Calu3 (cell line): ENCODE measurements at places on chromosomes 11 and 22.

DNA sequence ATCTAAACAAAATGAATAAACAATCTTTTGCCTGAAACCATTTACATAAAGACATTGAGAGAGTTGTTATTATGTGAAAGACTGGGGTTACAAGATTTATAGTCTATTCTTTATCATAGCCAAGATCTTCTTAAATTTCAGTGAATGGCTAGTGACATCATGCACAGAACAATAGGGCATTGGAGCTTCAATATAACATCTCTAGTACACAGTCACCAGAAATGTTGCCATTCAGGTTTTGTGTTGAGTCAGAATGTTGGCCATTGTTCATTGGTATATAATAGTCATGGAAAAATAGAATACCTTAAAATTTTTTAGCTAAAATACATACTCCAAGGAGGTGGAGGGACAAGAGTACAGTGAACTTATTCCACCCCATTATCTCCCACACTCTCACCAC is 44.3 kb downstream of the SLC5A12 start:
- H3K36me3 ChIP-seq = no peaks in the 10 kb centered on the region
- H3K4me3 ChIP-seq = no peak overlapping the region
- H3K4me1 ChIP-seq = no peaks in the 10 kb centered on the region
- H3K27ac ChIP-seq = no peak overlapping the region

GRCh38 chr22:37180531-37181231 is 7.4 kb downstream of the C1QTNF6 start:
- no peak overlapping the region for H3K27ac ChIP-seq
- peaks cover 38% of the 10 kb centered on the region for H3K4me1 ChIP-seq
- H3K27me3 ChIP-seq = peaks cover 28% of the 10 kb centered on the region
- peaks cover 13% of the 10 kb centered on the region for H3K36me3 ChIP-seq

DNA sequence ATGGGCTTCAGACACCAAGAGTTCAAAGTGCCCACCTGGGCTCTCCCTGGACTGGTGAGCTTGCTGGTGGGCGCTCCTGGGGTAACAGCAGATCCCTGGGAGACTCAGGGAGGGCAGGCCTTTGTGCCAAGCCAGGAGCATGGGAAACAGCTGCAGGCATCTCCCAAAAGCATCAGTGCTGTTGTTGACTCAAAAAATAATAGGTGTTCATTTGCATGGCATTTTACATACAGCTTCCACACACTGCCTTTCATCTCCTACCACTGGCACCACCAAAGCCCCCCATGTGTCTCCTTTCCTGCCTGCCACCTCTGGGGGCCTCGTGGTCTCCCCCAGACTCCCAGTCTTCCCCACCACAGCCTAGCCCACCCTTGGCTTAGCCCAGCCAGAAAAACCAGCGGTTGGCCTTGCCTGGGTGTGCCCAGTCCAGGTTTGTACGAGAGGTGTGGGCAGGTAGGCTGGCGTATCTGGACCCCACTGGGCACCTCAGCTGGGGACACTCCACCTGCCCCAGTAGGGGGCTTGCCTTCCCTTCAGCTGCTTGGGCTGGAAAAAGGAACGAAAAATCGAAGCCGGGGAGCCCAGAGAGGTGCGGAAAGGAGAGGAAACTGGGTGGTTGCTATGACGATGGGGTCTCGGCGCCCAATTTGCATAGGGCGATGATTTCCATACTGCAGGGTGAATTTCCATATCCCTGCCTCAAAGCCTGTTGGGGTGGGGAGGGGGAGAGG is 15.0 kb downstream of the POU2F3 start:
- no peak overlapping the region for H3K27ac ChIP-seq
- H3K27me3 ChIP-seq = peaks cover 73% of the 10 kb centered on the region
- DNase-seq = no peak
- H3K36me3 ChIP-seq = peaks cover 4% of the 10 kb centered on the region

- no peak overlapping the region for H3K4me3 ChIP-seq
- no peak overlapping the region for H3K27ac ChIP-seq
- H3K27me3 ChIP-seq = no peaks in the 10 kb centered on the region
These were observed 1.9 kb downstream of the OR52H1 start for GRCh38 chr11:5546457-5546856.

DNA sequence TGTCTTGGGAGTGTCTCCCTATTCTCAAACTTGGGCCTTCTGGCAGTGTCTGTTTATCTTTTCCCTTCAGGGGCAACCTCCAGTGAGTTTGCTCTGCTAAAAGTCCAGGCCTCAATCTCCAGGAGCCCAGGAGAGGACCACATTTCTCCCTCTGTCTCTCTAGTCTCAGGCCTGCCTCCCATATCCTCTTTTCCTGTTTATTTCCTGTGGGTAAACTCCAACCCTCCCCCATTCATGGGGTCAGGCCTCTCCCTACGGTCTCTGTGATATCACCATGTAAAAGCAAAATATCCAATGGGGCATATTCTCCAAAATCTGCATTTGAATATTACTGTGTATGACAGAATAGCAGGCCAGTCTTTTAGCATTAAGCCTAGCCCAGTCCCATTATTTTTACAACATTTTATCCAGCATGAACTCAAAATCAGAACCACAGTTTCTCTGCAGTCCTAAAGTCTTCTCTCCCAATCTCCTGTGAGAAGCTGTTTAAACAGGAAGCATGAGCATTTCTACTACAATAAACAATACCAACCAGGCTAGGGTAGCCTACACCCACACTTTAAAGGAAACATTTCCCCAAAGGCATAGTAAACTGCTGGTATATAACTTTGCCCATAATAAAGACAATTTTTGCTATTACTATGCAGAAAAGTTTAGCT is 18.0 kb upstream of the TMEM135 start:
- H3K27ac ChIP-seq = no peak overlapping the region
- no peaks in the 10 kb centered on the region for H3K27me3 ChIP-seq
- H3K36me3 ChIP-seq = no peaks in the 10 kb centered on the region

DNA sequence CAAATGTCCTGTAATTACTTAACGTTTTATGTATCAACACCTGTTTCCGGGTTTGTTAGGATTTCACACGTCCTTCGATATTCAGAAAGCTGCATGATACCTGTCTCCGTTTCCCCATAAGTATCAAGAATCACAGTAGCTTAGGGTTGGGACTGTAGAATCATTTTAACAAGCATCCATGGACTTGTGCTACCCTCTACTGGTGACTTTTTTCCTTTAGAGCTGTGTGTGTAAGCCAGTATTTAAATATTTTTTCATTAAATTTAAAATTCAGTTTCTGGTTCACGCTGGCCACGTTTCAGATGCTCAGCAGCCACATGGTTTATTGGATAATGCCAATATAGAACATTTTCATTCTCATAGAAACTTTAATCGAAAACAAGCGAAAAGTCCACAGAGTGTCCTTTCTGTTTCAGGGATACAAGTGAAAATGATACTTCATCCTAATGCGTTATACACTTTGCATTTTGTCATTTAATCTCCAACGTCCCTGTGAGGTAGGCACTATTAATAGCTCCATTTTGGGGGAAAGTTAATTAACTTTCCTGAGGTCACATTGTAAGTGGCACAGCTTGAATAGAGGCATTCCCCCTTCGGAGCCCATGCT is 61.5 kb upstream of the SLC25A18 start:
- H3K4me1 ChIP-seq = no peaks in the 10 kb centered on the region
- H3K4me3 ChIP-seq = no peak overlapping the region
- peaks cover 44% of the 10 kb centered on the region for H3K27me3 ChIP-seq
- no peak overlapping the region for H3K27ac ChIP-seq
- no peaks in the 10 kb centered on the region for H3K36me3 ChIP-seq
- peak; percentile 56 for DNase-seq

- peaks cover 7% of the 10 kb centered on the region for H3K4me1 ChIP-seq
- no peaks in the 10 kb centered on the region for H3K36me3 ChIP-seq
- no peak overlapping the region for H3K27ac ChIP-seq
- H3K4me3 ChIP-seq = no peak overlapping the region
- H3K27me3 ChIP-seq = no peaks in the 10 kb centered on the region
These were observed 1333.1 kb upstream of the TENM4 start for GRCh38 chr11:80773919-80774318.

- no peak overlapping the region for H3K27ac ChIP-seq
- peaks cover 7% of the 10 kb centered on the region for H3K4me1 ChIP-seq
- DNase-seq = no peak
- peaks cover 11% of the 10 kb centered on the region for H3K36me3 ChIP-seq
These were observed 4.9 kb downstream of the LRP4 start for GRCh38 chr11:46913484-46913883.

DNA sequence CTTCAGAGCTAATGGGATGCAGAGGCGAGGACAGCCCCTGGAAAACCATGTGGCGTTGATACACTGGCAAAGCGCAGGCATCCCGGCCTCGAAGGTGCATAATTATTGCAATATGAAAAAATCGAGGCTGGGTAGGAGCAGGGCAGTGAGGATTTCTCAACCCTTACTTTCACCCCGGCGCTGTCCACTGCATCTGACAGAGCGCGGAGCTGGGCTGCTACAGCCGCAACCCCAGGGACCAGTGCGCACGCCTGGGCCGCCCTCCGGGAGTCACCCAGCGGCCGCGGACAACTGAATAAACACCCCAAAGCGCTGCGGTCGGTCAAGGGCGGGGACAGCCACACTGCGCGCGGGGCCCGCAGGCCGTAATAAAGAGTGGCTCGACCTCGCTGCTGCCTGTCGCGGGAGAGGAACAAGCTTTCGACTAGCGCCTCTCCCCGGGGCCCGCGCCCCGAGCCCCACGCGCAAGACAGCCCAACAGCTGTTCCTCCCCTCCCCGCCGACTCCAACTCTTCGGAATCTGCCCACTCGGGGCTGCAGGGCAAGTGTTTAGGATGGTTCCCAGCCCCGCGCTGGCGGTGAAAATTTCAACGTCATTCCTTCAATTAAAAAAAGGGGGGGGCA is 3.6 kb upstream of the WT1 start:
- H3K36me3 ChIP-seq = no peaks in the 10 kb centered on the region
- peaks cover 53% of the 10 kb centered on the region for H3K27me3 ChIP-seq
- DNase-seq = no peak
- H3K4me3 ChIP-seq = no peak overlapping the region
- no peak overlapping the region for H3K27ac ChIP-seq

DNA sequence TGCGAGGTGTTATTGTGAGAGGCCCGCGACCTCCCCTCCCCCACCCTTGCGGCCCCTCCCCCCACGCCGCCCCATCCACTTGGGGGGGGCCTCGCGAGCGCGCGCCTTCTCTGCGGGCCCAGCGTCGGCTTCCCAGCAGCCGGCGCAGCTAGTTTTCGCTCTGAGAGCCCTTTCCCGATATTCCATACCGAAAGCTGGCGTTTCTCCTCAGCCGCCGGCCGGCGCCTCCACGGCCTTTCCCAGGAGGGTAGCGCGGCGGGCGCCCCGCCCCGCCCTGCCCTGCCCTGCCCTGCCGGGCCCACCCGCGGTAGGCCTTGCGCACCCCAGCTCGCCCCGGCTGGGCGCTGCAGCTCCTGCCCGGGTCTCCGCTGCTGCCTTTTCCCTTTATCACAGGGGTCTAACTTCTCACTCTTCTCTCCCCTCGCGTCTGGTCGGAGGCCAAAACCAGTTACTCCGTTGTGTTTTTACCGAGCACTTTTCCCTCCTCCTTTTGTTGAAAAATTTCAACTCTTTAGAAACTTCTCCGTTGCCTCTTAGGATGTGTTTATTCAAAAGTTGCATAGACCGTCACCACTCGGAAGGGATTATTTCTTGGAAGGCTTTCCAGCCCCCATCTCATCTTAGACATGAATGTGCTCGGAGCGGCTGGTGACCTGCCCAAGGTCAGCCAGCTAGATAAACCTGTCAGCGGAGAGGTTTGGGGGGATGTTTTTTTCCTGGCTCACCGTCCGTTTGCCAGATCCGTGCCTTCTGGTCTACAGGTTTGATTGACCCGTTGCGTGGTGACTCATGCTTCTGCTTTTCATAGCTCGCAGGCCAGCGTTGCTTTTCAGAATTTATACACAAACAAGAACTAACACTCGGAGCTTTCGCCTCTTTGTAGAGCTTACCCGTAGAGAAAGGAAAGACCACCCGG is 648 bp downstream of the PAFAH1B2 start:
- H3K36me3 ChIP-seq = peaks cover 44% of the 10 kb centered on the region
- H3K4me1 ChIP-seq = no peaks in the 10 kb centered on the region
- peak; percentile 44 for DNase-seq
- H3K27ac ChIP-seq = peak overlapping the region; percentile 92
- no peaks in the 10 kb centered on the region for H3K27me3 ChIP-seq
- H3K4me3 ChIP-seq = peak overlapping the region; percentile 90

- no peaks in the 10 kb centered on the region for H3K27me3 ChIP-seq
- H3K36me3 ChIP-seq = peaks cover 10% of the 10 kb centered on the region
- H3K4me1 ChIP-seq = no peaks in the 10 kb centered on the region
- no peak for DNase-seq
- no peak overlapping the region for H3K4me3 ChIP-seq
- no peak overlapping the region for H3K27ac ChIP-seq
These were observed 16.0 kb downstream of the POLD3 start for GRCh38 chr11:74608431-74608830.

DNA sequence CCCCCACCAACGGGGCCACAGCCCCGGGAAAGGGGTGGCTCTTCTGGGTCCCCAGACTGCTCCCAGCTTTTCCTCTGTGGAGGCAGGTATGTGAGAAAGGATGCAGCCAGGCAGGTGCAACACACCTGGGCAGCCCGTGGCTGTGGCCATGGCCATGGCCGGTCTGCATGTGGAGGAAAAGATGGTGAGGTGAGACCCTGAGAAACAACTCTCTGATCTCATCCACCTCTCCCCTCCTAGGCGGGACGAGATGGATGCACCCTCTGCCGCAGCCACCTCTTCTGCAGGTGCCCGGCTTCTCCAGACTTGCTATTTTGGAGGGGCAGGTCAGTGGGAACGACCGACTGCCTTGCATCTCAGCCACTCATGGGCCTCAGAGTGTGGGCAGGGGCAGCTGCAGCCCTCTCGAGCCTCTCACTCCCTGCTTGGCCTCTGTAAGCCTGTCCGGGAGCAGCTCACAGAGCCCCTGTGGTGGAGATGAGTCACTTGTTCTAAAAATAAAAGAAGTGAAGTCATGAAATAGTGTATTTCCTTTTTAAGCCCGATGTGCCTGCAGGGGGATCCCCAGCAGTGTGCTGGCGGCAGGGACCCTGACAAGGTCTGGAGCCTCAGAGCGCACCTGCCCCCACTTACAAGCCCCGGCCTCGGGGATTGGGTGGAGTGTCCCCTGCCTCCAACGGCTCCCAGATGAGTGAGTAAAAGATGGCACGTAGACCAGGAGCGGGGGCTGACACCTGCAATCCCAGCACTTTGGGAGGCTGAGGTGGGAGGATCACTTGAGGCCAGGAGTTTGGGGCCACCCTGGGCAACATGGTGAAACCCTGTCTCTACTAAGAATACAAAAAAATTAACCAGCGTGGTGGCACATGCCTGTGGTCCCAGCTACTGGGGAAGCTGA is 10.7 kb downstream of the SMIM38 start:
- DNase-seq = peak; percentile 68
- H3K27ac ChIP-seq = peak overlapping the region; percentile 7
- no peaks in the 10 kb centered on the region for H3K27me3 ChIP-seq
- peaks cover 33% of the 10 kb centered on the region for H3K4me1 ChIP-seq
- peaks cover 5% of the 10 kb centered on the region for H3K36me3 ChIP-seq
